C1 segment of cervical spinal cord (tissue), 14 donors: ENCODE measurements at places on chromosomes 16 and 17.
A peak's percentile ranks its signal among the peaks of the same experiment; 100 is the strongest.

DNA sequence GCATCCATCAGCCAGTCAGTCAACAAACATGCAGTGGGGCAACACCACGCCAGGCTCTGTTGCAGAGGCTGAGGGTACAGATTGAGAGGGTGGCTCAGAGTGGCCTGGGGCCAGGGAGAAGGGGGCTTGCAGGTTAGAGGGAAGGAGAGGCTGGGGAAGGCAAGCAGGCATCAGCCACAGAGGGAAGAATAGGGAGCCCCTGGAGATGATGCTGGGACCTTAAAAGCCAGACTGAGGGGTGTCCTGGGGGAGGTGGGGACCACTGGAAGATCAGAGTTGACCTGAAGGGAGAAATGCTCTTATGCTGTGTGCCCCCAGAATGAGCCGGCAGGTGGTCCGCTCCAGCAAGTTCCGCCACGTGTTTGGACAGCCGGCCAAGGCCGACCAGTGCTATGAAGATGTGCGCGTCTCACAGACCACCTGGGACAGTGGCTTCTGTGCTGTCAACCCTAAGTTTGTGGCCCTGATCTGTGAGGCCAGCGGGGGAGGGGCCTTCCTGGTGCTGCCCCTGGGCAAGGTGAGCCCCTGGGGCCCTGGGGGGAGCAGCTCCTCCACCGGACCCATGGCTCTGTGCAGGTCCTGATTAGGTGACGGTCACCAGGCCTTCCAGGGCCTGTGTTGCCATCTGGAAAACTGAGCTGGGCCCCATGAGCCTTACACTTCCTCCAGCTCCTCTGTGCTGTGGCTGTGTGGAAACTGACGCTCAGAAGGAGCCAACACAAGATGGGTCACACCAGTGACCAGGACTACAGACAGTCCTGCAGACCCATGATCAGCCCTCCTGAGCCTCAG is 1.7 kb downstream of the CORO1A start:
- no peak for DNase-seq

DNA sequence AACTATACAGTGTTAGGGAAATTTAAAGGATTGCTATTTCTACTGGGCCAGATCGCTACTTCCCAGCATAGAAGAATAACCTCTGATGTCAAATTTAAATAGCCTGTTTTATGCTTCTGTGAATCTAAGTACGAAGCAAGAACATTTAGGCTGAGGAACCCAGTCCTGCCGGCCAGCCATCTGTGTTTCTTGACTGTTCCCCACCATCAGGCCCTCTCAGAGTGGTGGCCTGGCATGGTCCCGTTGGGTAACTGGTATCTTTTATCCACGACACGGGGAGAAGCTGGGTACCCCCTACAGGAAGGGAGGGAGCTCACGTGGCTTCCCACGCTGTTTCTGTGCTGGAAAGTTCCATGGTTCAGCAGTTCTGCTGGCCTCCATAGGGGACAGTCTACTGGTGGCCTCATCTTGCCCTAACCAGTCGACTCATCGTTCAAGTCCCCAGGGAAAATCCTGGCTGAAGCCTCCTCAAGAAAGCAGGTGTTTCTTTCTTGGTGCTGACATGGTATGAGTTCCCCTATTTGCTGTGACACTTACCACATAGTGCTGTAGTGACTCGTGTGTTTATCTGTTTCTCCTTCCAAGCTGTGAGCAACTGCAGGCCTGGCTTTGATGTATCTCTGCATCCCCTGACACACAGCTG is 201.7 kb upstream of the NLRP1 start:
- DNase-seq, result no peak

DNA sequence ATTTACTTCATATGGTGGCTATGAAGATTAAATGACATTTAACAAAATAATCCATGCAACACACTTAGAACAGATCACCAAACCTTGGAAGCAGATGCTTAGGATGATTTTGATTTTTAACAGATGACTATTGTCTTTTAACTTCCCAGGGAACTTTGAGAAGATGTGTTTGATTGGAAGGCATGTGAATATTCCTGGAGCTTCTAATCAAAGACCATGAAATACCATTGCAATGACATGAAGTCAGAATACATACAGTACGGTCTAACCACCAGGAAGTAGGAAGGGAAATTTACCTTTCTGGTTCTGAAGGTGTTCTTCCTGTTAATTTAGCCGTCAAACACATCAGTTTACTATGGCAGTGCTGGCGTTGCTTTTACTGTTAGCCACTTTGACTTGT is 414.9 kb downstream of the TMEM114 start:
- no peak for DNase-seq

DNA sequence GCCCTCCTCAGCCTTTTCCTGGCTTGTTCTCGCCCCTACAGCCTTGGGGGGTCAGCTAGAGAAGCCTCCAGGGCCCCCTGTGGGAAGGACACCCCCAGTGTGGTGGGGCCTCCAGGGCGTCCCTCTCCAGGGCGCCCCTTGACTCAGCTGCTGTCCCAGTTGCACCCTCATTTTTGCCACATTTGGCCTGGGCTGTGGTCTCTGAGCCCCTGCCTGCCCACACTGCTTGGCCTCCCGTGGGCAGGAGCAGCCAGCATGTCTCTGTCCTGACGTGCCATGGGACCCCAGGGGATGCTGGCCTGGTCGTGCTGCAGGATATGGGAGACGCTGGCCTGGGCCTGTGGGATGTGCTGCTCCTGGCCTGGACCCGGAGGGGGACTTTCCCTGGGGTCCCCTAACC is 5.0 kb downstream of the CHTF18 start:
- DNase-seq, result no peak

DNA sequence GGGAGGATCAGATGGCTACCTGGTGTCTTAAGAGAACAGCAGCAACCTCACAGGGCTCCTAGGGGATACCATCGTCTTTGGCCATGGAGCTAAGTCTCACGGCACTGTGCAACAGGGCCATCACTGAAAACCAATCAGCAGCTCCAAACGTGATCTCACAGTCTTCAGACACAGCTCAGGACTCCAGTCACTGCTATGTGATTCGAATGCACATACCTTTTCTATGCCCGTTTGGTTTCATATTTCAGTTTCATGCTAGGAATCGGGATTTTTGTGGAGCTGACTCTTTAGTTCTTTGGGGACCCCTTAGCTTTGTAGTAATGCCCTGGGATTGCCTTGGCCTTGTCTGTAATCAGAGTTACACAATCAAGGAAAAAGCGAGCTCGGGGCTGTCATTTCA is 162.8 kb upstream of the CDH11 start:
- no peak for DNase-seq

- DNase-seq, result peak; percentile 29
These were observed 2.9 kb downstream of the ATP6V0C start for GRCh38 chr16:2516391-2517240.

- DNase-seq, result no peak
These were observed 36.1 kb upstream of the ATP2C2 start for GRCh38 chr16:84331998-84332780.

DNA sequence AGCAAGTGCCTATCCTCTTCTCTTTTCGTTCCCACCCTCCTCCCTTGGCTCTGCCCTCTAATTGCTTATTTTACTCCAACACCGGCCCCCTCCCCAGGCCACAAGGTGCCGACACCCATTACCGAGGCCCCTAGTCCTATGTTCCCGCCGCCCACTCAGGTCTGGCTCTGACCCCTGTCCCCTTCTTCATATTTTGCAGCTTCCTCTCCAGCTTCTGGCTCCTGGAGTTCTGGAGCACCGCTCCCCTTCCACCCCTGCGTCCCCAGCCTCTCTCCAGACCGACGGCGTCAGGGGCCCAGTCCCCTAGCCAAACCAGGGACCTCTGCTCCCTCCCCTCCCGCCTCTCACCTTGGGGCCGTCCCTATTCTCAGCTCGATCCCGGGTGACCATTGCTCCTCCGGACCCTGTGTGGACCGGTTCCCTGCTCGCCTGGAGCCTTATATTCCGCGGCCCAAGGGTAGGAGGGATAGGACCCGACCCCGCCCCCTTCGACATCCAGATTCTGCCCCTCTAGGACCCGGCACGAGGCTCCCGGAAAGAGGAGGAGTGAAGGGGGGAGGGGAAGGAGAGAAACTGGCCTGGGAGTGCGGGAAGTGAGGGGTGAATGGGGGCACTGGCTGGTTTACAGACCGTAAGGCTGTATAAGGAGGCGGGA is at the start of gene HES7:
TSS of gene HES7 (minus strand) at position 412 of the 655 bp plus-strand sequence. CDS start at position 390, 22 bp downstream.
- DNase-seq, result no peak

DNA sequence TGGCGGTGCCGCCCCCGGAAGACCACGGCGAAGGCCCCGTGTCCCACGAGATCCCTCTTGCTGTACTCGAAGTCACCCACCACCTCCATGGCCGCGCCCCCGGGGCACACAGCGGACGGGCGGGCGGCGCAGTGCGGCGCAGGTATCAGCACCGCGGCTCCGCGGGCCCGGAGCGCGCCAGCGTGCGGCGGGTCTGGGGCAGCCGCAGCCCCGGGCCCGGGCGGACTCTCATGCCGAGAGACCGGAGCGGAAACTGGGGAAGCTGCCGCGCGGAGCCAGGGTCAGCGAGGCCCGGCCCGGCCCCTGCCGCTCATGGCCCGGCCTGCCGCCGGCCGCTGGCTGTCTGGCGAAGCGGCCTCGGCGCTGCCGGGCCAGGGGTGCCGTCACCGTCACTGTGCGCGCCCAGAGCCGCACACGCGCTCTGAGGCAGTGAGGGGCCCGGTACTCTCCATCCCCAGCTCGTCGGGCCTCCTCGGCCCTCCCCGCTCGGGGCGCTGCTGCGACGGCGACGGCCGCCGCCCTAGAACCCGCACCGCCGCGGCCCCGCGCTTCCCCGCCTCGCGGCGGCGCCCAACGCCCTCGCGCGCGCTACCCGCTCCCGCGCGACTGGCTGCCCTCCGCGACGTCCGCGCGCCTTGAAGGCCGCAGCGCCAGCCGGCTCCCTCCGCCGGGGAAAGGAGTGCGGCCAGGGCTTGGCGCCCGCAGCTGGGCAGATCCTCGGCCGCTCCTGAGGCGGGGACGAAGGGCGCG is at the start of gene ULK2:
TSS of gene ULK2 (minus strand) at position 608 of the 750 bp plus-strand sequence. CDS start at position 89, 519 bp downstream.
- peak; percentile 65 for DNase-seq

DNA sequence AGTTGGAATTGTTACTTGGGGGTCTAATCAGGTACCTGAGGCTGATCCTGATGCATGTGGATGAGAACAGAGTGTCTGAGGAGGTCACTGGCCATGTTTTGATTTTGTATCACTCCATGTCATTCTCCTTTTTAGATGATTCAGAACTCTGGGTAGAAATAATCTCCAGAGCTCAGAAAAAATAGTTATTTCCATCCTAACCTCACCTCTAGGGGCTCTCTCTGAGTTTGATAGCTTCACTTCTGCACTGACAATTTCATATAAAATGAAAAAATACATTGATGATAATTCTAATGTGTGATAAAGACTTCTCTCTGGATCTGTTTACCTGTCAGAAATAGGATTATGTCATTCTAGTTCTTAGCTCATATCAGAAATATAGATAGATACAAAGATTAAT is 6.2 kb upstream of the KRT12 start:
- no peak for DNase-seq

GRCh38 chr17:18850679-18851078 is 7.3 kb upstream of the PRPSAP2 start:
- DNase-seq, result no peak

- no peak for DNase-seq
These were observed 5.5 kb downstream of the TMEM132E start for GRCh38 chr17:34584805-34585416.

DNA sequence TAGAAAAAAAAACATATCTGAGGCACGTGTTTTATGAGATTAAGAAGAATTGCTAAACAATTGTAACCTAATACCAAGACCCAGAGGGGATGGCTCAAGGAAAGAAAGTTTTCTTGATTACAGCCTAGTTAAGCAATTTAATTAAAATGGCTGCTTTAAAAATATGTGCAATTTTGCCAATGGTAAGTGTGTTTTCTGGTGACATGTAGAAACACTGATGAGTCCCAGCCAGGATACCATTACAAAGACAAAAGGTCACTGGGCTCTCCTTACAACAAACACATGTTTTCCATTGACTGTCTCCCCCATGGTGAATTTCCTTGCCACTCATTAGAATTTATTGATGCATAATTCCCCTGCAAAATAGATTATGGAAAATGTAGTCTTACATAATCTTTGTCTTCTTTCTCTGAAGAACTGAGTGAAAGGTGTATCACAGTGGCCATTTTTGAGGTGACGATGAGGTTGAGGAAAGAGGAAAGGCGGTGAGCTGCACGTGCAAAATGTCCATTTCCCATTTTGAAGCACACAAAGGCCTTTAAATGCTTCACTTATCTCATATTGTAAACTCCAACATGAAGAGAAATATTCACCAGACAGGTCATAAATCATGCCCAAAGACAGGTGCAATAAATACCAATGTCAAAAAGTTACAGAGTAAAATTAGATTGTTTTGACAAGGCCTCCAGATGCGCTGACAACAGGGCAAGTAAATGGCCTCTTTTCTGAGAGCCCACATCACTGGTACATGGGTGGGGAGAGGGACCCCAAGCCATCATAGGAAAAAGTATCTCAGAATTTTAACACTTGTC is 696.9 kb downstream of the KCNJ2 start:
- DNase-seq, result no peak

DNA sequence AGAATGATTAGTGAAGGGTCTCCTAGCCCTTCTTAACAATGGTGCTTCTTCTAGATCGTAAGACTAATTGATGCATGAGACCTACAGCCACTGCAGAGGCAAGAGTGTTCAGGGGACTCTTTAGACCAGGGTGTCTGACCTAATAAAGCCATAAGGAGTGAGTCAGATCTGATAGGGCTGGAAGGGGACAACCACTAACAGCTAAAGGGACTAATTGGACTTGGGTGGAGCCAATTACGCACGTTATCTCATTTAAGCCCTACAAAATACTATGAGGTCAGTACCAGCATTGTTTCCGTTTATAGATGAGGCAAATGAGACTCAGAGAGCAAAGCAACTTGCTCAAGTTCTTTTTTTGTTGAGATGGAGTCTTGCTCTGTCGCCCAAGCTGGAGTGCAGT is 14.5 kb upstream of the RNF222 start:
- DNase-seq, result no peak

GRCh38 chr17:17809531-17810083 is 27.2 kb downstream of the SREBF1 start:
- no peak for DNase-seq

GRCh38 chr16:8741636-8742035 is 55.8 kb downstream of the TMEM186 start:
- no peak for DNase-seq

DNA sequence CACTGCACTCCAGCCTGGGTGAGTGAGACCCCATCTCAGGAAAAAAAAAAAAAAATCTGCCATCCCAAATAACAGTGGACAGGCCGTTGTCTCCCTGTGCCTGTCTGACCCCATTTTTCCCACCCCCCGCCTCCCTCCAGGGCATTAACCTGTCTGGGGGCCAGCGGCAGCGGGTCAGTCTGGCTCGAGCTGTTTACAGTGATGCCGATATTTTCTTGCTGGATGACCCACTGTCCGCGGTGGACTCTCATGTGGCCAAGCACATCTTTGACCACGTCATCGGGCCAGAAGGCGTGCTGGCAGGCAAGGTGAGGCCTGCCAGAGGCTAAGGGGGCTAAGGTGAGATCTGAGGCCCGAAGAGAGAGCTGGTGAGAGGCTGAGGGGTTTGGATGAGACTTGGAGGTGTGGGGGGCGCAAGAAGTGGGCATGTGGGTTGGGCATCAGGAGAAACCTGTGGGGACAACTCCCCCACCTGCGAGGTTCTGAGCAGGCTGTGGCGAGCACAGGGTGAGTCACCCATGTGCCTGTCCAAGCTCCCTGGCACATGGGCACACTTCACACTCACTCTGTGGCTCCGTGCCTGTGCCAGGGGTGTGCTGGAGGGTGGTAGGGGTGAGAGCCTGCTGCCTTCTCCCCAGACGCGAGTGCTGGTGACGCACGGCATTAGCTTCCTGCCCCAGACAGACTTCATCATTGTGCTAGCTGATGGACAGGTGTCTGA is 34.7 kb downstream of the ANKRD40 start:
- DNase-seq, result no peak
